ENCODE measurements at places on chromosomes 3 and 15.

DNA sequence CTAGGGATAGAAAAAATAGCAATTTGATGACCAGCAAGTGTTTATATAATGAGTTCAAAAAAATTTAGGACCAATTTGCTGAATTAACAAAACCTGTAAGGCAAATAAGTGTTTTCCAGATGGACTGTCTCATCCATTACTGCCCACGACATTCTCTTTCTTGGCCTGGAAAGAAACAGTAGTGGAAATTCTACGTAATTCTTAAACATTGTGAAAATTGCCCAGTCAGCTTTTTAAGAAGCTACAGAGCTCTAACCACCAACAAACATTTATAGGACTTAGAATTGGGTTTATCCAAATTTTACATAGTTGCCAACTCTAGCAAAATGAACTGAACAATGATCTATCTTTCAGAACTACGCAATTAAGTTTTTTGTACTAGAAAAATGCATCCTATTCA is 227.7 kb upstream of the PEX5L start:
- DNase-seq, result no peak

DNA sequence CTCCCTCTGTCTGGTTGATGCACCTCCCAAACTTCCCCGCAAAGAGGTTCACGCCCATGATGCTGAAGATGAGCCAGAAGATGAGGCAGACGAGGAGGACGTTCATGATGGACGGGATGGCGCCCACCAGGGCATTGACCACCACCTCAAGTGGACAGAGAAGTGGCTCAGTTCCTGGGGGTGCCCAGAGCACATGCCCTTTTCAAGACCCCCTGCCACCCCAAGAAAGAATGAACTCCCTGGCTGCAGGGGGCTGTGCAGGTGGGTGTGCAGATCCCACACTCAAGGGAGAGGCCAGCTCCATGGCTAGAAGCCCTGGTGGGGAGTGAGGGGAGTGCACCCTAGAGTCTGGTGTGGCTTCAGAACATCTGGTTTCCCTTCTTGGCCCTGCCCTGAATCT is 64.1 kb downstream of the EXOG start:
- DNase-seq, result no peak

DNA sequence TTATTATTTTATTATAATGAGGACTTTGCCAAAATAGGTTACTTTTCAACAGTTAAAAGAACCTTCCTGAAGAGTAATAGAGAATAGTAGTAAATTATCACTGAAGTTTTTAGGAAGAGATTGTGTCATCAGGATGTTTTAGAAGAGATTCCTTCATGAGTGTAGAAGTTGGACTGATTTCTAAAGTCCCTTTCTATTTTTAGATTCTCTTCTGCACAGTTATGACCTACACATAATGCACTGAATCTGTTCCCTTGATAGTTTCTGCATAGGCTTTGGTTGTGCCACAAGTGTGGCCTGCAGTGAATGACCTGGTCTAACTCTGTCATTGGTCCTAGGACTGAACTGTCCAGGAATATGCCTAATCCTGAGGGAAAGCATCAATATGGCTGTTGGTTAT is 23.9 kb downstream of the SLC35A5 start:
- DNase-seq, result no peak

GRCh38 chr3:134236505-134237170 is 14.0 kb downstream of the RYK start:
- DNase-seq, result no peak

DNA sequence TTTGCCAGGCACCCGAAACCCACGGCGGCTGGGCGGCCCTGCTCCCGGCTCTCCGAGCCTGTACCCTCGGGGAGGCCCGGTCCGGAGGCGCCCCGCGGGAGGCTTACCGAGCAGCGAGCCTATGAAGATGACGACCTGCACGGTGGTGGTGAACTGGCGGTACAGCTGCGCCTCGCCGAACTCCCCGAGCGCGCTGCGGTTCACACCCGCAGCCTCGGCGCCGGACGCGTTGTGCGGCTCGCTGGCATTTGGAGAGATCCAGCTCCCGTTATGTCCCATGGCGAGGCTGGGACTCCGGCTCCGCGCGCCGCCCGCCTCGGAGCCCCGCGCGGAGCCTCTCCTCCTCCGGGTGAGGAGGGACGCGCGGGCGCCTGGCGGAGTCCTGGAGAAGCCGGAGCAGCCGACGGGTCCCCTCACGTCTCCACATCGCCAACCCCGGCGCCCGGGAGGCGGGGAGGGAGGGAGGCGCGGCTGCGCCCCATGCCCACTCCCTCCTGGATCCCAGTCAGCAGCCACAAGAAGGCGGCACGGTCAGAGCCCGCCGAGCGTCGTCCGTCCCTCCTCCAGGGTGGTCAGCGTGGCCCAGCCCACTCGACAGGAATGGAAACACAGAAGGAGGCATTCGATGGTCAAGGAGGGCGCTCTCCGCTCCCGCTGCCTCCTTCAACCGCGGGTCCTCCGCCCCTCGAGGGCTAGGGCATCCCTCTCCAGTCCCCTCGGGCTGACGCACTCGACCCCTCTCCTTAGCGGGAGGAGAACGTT is at the start of gene GPR176:
TSS of gene GPR176 (minus strand) at position 519 of the 762 bp plus-strand sequence. CDS start at position 279, 240 bp downstream.
- no peak for DNase-seq

DNA sequence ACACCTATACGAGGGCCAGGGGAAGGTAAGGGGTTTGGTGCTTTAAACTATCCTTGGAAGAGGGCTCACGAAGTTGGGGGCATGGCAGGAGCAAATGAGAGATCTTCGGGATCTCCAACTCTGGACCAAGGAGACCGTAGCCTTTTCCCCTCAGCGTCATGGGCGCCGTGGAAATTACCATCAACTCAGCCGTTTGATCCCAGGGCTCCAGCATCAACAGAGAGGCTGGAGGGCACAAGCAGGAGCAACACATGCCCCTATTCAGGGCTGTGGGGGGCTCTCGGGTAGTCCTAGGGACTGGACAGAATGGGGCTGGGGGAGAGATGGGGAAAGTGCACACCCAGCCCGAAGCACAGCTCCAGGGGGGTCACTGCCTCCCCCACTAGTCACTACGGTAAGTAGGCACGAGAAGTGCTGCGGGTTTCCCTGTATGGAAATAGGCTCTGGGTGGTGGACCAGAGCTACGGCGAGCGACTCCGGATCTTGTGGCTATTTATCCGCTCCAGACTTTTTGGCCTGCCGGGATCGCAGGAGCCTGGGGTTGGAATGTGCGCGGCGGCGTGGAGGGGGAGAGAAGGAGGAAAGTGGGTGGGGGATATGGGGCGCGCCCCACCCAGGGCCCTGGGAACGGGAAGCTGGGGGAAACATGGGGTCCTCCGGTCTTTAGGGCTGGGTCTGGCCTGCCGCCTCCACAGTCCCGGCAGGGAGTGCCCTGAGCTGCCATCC is 539 bp upstream of the LAMB2 start:
- DNase-seq, result no peak

- no peak for DNase-seq
These were observed 14.0 kb upstream of the DYNC1LI1 start for GRCh38 chr3:32584660-32585059.

GRCh38 chr3:16073203-16073602 is 101.3 kb upstream of the GALNT15 start:
- no peak for DNase-seq

GRCh38 chr15:101504866-101505609 is 15.5 kb upstream of the PCSK6 start:
- no peak for DNase-seq

Measured in stimulated activated CD4-positive, alpha-beta T cell treated with anti-CD3 and anti-CD28 coated beads, TNF-alpha, amount 100 ng/mL, for 24 hours (primary cell).